ENCODE measurements at places on chromosomes 12 and 14.

DNA sequence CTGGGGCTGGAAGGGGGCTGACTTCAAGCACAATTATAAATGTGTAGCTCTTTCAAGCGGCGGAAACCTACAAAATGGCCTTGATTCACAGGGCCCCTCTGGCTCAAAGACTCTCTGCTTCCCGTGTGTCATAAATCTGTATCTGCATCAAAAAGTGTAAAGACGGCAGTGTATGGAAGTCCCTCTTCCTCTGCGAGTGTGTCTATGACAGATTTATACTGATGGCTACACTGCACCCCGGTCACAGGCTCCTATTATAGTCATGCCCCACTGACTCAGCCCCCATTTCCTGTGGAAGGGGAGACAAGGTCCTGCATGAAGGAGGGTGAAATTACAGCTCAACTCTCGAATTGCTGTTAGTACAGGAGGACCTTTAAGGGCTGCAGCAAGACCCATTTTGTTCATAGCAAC lies 68.6 kb downstream of the HMGA2 start:
- no peak for DNase-seq

- DNase-seq, result no peak
Measured at GRCh38 chr14:72120315-72120714, 188.1 kb downstream of the RGS6 start.

DNA sequence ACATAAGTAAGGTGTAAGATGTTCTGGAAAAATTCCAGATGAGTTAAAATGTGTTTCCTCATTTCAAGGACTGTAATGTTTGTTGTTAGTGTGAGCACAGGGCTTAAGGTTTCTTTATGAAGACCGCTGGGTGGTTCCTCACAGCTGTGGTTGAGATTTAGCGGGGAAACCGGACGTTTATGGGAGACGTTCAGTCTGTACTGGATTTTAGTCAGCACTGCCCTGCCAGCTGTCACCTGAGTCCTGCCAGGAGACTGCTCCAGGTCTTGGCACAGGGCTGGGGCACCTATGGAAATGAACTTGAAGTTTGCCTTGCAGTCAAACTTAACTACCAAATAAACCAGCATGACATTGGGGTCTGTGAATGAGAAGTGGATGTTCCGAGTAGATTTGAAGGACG lies 555.2 kb downstream of the DIO2 start:
- DNase-seq, result no peak

- no peak for DNase-seq
Measured at GRCh38 chr14:25484235-25484634, 434.3 kb upstream of the STXBP6 start.

GRCh38 chr12:114334395-114334794 lies 71.5 kb downstream of the TBX5 start:
- DNase-seq, result no peak
